AG10803 (cell line): ENCODE measurements at places on chromosomes 5 and 9.

GRCh38 chr9:134844821-134845220 is 35.8 kb upstream of the FCN2 start:
- no peak for DNase-seq

GRCh38 chr5:1729641-1730486 is 69.8 kb downstream of the MRPL36 start:
- DNase-seq: no peak

GRCh38 chr9:99134893-99135341 is 30.0 kb downstream of the TGFBR1 start:
- peak; percentile 87 for DNase-seq

DNA sequence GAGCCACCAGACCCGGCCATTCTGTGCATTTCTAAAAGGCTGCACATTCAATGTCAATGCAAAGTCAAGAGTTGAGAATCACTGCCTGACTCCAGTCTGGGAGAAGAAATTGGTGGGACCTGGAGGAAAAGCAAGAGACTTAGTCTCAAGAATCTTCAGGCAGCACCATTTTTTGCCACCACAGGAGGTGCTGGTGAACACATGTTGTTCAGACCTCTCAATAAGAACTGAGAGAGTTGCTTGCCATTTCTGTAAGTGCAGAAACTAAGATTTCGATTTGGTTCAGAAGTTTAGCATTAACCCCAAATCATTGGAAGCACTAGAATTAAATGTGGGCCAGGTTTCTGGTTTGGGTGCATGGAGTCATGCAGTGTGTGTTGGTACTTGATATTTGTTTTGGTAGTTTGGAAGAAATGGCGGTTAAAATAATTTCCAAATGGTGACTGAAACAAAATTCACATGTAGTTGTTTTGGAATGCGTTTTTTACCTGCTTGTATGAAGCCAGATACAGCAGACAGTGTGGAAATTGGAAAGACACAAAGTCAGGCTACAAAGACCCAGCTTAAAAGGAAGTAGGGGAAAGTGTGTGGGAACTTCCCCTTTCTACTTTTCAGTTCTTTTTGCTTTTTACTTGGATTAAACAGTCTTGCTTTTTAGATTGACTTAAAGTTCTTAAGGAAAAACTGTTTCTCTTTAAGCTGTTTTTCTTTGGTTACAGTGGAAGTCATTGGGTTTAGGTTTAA is 20.4 kb downstream of the PDE8B start:
- peak; percentile 8 for DNase-seq

GRCh38 chr9:134181648-134182034 is 17.3 kb upstream of the RNU6ATAC start:
- no peak for DNase-seq

- DNase-seq: no peak
These were observed 3.4 kb upstream of the DMXL1 start for GRCh38 chr5:119067450-119067849.

- peak; percentile 44 for DNase-seq
These were observed 33.5 kb upstream of the SHOC1 start for GRCh38 chr9:111828193-111828592.

GRCh38 chr5:368183-369084 is 46.9 kb downstream of the AHRR start:
- peak; percentile 90 for DNase-seq

DNA sequence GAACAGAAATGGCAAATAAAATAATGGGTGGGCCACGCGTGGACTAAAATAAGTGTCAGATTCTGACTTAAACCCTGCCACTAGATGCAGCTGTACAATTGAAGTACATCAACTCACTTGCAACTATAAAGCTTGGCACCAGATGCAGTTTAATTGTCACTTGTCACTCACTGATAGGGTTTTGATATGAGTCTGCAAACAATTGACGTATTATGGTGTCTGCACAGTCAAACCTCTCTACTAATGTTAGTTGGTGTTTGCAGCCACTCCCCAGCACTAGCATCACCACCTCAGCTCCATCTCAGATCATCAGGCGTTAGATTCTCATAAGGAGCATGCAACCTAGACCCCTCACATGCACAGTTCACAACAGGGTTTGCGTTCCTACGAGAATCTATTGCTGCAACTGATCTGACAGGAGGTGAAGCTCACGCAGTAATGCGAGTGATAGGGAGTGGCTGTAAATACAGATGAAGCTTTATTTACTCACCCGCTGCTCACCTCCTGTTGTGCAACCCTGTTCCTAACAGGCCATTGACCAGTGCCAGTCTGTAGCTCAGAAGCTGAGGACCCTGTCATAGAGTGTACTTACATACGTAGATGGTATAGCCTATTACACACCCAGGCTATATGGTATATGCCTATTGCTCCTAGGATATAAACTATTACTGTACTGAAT is 72.1 kb upstream of the SEMA6A start:
- no peak for DNase-seq

GRCh38 chr9:95202076-95202681 is 115.3 kb downstream of the FANCC start:
- DNase-seq: no peak

- no peak for DNase-seq
These were observed 59.5 kb downstream of the NR2F1 start for GRCh38 chr5:93642526-93642925.

DNA sequence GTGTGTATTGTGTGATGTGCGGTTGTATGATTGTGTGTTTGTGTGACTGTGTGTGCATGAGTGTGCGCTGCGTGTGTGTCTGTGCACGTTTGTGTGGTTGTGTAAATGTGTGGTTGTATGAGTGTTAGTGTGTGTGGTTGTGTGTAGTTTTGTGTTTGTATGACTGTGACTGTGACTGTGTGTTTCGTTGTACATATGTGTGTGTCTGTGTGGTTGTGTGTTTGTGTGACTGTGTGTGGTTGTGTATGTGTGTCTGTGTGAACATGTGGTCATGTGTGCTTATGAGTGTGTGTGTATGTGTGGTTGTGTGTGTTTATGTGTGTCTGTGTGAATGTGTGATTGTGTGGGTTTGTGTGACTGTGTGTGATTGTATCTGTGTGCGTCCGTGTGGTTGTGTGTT is 197.8 kb downstream of the TTLL11 start:
- no peak for DNase-seq

DNA sequence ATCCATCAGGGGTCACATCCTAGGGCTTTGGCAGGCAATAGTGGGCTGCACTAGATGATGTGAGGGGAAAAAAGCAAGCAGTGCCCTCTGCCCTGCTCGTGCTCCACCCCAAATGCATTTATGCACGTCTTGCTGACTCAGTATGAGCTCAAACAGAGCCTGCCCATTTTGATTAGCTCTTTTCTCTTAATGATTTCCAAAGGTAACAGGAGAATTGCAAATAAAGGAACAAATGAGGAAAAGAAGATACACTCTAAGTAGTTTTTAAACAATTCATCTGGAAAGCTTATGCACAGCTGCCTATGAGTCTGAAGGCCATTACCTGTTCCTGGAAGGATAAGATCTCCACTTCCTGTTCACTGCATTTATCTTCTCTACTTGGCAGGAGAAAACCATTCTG is 364.2 kb downstream of the TMEM232 start:
- DNase-seq: no peak

- no peak for DNase-seq
These were observed 143.4 kb downstream of the MACROH2A1 start for GRCh38 chr5:135255461-135256178.

DNA sequence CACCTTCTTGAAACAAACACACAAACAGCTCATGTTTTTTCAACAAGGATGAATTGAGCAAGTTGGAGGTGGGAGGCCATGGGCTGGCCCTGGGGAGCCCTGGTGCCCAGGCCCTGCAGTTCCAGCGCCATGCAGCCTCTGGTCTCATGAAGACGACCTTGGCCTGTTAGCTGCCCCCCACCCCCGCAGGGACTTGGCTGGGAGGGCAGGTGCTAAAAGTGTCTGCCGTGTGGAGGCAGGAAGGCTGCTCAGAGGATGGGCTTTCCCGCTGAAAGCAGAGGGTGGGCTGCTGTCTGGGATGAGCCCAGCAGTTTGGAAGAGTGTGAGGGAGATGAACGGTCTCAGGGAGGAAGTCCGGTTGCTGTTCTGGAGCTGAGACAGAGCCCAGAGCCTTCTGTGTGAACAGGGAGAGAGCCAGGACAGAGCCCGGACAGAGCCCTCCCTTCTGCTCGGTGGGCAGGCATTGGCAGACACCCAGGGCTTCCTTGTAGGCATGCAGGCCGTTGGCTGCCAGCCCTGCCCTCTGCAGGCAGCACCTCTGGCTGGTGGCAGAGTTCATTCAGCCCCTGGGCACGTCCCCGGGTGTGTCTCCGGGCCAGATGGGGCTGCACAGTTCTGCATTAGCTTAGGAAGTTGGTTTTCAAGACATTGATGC is 18.7 kb downstream of the ROPN1L start:
- peak; percentile 41 for DNase-seq

- peak; percentile 95 for DNase-seq
These were observed 137.1 kb downstream of the FGF1 start for GRCh38 chr5:142548739-142549275.

DNA sequence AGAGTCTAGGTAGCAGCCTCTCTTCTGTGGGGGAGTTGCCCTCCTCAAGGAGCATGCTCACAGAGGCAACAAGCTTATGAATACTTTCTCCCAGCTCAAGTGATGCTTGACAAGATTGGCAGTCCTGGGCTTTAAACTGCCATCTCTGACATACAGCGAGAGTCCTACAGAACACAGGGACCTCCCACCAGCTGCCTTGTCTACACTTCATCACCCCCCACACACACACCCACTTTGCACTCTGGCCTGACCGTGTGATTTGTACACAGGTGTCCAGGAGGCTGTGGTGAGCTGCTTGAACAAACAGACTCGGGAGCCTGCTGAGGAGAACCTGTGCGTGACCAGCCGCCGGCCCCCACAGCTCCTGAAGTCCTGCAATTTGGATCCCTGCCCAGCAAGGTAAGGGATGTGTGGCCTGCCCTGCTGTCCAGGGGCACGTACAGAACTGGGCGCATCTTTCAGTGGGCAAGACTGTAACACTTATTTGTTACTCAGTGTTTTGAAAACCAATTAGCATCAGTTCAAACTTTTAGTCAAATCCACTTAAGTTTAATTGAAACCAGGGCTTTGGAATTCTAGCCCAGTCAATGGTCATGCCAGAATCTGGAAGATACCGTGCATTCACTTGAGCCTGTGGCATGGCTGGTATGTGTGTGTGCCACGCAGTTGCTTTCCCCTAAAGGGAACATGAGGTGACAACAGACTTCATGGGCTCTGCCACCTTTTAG is 247.5 kb downstream of the ADAMTSL1 start:
- DNase-seq: peak; percentile 95

DNA sequence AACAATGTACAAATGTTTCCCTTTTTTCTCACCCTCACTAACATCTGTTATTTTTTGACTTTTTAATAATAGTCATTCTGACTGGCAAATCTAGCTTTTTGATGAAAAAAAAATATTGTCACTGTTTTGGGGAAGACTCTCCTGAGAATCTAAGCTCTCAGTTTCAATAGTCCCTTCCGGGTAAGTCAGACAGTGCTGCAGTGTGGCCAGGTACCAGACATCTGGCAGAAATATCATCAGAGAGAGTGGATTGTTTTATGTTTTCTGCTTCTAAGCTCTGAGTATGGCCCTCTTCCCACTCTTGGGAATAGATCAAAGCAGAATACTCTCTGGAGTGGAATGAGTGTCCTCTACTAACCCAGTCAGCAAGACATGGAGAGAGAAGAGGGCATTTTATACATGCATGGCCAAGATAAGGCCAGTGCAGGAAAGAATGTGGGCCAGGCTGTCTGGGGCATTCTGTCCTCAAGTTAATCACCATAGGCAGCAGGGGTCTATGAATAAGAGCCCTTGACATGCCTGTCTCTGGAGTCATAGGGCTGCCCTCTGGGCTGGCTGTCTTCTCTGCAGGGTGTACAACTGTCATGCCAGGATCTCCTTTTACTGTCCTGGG is 38.5 kb upstream of the OR2S2 start:
- peak; percentile 61 for DNase-seq

- DNase-seq: no peak
These were observed 315.2 kb upstream of the CDH6 start for GRCh38 chr5:30878296-30878695.

- no peak for DNase-seq
These were observed 31.7 kb upstream of the NFIB start for GRCh38 chr9:14345354-14346230.

- DNase-seq: no peak
These were observed 44.2 kb downstream of the SNX30 start for GRCh38 chr9:112794731-112795130.

DNA sequence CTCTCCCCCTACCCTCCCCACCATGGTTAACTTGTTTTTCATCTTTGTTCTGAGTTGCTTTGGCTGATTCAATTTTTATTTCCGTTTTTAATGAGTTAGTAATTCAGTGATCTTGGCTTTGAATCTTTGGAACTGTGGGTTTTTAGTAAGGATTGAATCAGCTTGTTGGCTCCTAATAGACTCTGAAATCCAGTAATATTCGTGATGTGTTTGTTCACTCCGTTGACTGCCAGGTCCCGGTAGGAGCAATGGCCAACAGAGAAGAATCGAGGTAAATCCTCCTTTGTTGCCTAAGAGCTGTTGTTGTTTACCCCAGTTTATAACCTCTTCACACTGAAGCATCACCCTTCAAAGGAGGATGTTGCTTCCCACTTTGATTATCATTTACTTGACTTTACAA is 92.7 kb downstream of the PCSK1 start:
- peak; percentile 51 for DNase-seq

DNA sequence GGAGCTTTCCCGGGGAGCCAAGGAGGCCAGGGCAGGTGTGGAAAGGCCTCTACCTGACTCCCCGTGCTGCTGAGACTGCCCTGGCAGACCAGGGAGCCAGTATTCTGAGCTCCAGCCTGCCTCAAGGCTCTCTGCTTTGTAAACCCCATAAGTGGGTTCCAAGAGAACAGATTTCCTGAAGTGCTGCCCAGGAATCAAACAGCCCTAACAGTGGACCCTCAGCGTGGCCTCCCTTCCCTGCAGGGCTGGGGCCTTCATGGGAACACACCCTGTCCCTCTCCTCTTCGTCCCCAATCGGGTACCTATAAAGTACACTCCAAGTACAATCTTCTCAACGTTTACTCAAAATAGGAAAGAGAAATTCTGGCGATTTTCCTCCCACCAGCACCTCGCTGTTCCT is 252.5 kb downstream of the FSTL4 start:
- DNase-seq: no peak

- no peak for DNase-seq
These were observed 1603.5 kb upstream of the C9orf72 start for GRCh38 chr9:29176786-29177185.

GRCh38 chr9:36151316-36152210 is 15.0 kb downstream of the GLIPR2 start:
- DNase-seq: peak; percentile 75
